ENCODE measurements at places on chromosomes 2 and 18.

DNA sequence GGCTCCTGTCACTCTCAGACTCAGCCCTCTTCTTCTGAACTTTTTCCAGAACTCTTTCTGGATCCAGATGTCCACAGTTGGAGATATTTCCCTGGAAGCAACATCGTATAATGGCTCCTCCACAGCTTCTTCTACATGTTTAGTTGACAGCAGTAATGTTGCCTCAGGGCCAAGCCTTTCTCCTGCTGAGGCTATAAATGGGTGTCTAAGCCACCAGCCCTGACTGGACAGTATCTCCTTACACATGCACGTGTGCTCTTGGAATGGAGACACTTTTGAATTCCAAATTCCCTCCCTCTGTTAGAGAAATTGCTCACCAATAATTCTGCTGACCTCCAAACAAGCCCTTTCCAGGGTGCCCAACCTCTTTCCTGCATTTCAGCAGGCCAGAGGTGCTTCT is 156.2 kb upstream of the PIK3C3 start:
- no peak for DNase-seq

- no peak for DNase-seq
These were observed 99.5 kb downstream of the TTC32 start for GRCh38 chr2:19802086-19802841.

DNA sequence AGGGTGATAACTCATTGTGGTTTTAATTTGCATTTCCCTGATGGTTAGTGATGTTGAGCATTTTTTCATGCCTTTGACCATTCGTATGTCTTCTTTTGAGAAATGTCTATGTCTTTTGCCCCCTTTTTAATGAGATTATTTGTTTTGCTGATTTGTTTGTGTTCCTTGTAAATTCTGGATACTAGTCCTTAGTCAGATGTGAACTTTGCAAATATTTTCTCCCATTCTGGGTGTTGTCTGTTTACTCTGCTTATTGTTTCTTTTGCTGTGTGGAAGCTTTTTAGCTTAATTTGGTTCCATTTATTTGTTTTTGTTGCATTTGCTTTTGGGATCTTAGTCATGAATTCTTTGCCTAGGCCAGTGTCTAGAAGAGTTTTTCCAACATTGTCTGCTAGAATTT is 192.0 kb downstream of the PARD3B start:
- DNase-seq = no peak

- no peak for DNase-seq
These were observed 494.9 kb downstream of the EPHA4 start for GRCh38 chr2:221077251-221077650.

DNA sequence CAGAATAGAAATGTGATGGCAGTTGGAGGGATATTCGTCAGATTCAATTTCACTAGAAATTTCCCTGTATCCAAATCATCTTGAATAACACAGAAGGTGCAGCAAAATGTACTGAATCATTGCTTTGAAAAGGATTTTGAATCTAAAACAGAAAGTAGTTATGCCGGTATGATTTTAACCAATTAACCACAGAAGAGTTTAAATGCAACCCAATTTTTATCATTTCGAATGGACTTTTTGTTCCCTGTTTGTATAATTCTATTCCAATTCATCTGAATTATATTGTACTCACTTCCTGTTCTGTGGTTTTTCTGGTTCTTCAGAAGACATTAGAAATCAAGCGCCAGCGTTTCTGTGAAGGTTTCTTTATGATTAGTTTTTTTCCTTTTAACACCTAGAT is 190.4 kb downstream of the MYO3B start:
- no peak for DNase-seq

DNA sequence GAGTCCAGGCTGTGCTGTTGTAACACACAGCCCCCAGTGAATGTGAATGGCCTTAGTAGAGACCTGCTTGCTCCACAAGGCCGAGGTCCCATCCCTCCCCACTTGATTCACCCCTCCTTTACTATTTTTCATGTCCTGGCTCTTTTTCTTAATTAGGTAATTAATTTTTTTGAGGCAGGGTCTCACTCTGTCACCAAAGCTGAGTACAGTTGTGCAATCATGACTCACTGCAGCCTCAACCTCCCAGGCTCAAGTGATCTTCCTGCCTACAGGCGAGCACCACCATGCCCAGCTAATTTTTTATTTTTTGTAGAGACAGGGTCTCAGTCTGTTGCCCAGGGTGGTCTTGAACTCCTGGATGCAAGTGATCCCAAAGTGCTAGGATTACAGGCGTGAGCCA is 19.3 kb downstream of the FBLN7 start:
- no peak for DNase-seq

DNA sequence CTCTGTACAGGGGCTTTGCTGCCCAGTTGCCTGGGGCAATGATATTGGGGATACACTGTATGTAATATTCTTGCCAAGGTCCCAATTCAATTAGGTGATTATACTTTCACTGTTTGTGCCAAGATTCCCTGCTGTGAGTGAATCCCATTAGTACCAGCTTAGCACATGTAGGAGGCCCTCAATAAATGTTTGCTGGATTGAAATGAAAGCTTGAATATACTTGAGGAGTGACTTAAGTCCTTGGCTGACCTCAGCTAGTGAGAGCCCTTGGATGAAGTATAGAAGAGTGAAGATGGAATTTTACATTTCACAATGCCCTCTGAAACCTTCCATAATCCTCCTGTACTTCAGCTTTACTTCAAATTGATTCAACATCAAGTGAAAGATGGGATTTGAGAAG is 102.9 kb downstream of the GATA6 start:
- no peak for DNase-seq
